ENCODE measurements at places on chromosomes 6 and 20.

DNA sequence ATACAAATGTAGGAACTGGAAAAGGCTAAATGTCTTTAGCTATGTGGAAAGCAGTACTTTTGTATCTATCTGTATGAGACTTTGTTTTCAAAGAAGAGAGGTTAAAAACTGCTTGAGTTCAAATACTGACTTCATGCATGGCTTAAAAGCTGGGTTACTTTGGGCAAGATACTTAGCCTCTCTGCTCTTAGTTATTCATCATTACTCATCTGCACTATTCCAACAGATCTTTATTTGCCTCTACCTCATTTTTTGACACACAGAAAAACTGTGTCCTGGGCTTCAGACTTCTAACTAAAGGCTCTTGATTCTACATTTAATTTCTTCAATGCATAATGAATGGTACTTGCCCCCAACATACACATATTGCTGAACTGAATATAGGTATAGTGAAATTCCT lies 114.8 kb downstream of the DST start:
- DNase-seq, result peak; percentile 53

DNA sequence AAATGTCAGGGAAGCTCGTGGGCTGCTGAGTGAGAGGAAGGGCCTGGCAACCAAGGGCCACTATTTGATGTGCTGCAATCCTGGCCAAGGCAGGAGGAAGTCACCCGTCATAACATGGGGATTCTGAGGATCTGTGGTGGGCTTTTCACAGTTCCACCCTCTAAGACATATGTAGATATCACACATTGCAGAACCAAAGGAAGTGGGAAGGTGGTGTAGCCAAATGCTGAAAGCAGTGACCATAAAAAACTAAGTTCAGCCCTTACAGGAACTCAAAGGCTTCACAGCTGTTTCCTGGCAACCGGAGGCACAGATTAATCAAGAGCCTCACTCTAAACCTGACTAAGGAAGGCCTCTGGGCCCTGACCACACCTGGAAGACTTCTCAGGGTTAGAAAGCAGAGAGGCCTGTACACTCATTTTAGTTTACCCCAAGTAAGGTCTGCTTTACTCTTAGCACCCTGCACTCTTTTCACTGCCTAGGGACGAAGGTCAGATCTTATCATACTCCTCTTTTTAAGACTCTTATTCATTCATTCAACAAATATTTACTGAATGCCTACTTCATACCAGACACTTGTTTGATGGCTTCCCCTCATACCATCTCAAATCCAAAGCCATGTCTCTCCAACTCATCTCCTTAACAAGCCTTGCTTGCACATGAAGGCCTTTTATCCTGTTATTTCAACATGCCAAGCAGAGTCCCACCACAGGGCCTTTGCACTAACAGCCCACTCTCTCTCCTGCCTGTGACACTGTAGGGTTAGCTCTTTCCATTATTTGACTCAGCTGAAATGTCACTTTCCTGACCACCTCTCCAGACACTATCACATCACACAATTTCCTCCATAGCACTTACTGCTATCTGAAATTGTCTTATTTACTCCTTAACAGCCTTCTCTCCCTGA lies 2.6 kb downstream of the UBE2V1 start:
- peak; percentile 58 for DNase-seq

GRCh38 chr6:163900570-163900969 lies 486.1 kb downstream of the QKI start:
- DNase-seq, result no peak

DNA sequence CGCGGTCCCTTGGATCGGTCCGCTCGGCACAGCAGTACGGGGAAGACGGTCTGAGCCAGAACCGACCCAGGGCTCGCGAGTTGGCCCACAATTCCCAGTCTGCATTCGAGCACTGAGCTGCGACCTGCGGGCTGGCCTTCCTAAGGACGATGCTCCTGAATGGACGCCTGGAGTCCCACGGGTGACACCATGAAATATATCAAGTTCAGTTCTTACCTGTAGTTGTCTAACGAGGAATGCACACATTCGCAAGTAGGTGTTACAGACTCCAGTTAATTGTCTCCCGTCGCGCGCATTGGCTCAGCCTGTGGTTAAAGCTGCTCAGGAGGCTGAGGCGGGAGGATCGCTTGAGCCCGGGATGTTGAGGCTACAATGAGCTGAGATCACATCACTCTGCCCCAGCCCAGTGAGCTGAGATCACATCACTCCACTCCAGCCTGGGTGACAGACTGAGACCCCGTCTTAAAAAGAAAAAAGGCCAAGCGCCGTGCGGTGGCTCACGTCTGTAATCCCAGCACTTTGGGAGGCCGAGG lies 802 bp downstream of the PEX7 start:
- DNase-seq, result no peak

GRCh38 chr6:55822815-55823214 lies 52.6 kb downstream of the BMP5 start:
- DNase-seq, result peak; percentile 1

GRCh38 chr20:40336533-40336932 lies 352.5 kb downstream of the MAFB start:
- DNase-seq, result no peak

DNA sequence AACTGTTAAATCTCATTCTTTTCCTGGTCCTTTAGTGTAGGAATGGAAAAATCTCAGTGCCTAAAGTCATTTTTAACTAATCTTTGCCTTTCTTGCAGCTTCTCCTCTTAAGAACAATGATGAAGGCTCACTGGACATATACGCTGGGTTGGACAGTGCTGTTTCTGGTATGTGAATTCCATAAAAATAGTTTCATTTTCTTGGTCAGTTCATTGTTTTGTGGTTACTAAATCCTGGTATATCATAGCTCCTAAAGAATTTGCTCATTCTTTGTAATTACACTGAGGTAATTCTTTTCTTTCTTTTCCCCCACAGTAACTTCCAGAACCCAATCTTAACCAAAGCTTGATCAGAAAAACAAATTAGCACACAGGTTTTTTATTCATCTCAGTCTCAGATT lies 23.4 kb downstream of the CASP8AP2 start:
- peak; percentile 57 for DNase-seq

DNA sequence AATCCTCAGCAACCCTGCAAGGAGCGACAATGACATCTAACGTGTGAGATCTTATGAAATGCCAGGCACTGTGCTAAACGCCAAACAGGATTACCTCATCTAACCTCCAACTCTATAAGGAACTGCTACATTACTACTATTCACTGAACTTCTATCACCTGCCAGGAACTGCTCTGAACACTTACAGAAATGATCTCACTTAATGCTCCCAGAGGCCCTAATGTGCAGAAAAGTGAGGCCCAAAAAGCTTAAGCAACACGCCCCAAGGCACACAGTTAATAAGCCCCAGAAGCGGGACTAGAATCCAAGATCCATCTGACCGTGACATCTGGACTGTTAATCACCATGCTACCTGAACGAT lies 28.5 kb downstream of the TRAM2 start:
- DNase-seq, result no peak

DNA sequence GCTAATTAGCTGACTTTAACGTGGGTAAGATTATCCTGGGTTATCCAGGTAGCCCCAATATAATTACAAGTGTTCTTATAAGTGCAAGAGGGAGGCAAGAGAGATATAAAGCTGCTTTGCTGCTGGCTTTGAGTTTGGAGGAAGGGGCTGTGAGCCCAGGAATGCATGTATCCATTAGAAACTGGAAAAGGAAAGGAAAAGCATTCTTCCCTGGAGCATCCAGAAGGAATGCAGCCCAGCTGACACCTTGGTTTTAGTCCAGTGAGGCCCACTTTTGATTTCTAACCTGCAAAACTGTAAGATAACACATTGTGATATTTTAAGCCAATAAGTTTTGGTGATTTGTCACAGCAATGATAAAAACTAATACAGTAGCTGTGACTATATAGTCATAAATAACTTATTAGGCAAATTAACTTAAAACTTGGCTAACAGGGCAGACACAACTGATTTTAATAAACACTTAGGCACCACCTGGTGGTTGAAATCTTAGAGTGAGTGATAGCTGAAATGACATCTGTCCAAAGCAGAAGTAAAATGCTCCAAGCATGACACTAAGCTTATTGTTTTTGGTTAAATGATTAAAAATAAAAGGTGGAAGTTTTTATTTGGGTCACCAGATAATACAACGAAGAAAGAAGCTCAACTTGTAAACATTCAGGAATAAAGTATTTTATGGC lies 35.6 kb downstream of the ADGRF4 start:
- DNase-seq, result no peak

Measured in HFFc6 (cell line).